SK-N-SH (cell line): ENCODE measurements at places on chromosomes 4 and X.

- DNase-seq, result peak; percentile 39
- peaks cover 12% of the 10 kb centered on the region for H3K4me1 ChIP-seq
- no peak overlapping the region for H3K4me3 ChIP-seq
- no peaks in the 10 kb centered on the region for H3K36me3 ChIP-seq
- H3K27me3 ChIP-seq, result no peaks in the 10 kb centered on the region
Measured at GRCh38 chr4:143375326-143376073, 38.8 kb downstream of the GAB1 start.

- no peaks in the 10 kb centered on the region for H3K27me3 ChIP-seq
- H3K4me3 ChIP-seq, result no peak overlapping the region
- H3K36me3 ChIP-seq, result peaks cover 10% of the 10 kb centered on the region
- no peak overlapping the region for H3K27ac ChIP-seq
Measured at GRCh38 chrX:85922821-85923220, 124.5 kb downstream of the CHM start.

- DNase-seq, result no peak
- no peak overlapping the region for H3K4me3 ChIP-seq
- H3K36me3 ChIP-seq, result no peaks in the 10 kb centered on the region
- no peak overlapping the region for H3K27ac ChIP-seq
- H3K4me1 ChIP-seq, result no peaks in the 10 kb centered on the region
Measured at GRCh38 chrX:43087830-43088229, 309.9 kb upstream of the PPP1R2C start.

DNA sequence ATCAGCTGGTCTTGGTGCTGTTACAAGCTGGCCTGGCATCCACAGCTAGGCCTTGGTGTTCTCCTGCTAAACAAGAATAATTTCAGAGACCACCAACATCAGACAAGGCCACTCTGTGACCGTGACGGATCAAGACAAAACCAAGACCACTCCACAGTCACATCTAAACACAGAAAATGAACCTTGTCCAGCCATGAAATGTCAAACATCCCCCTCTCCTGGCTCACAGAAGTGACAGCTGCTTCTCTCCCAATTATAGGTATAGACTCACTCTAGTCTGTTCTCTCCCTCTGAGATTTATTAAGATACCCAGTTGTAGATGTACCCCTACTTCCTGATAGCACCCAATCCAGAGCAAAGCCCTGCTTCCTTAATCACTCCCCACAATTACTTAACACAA is 40.4 kb downstream of the EFHC2 start:
- H3K27ac ChIP-seq, result no peak overlapping the region
- H3K27me3 ChIP-seq, result no peaks in the 10 kb centered on the region
- DNase-seq, result no peak
- H3K4me1 ChIP-seq, result no peaks in the 10 kb centered on the region
- no peak overlapping the region for H3K4me3 ChIP-seq

GRCh38 chr4:70734971-70735370 is 13.2 kb downstream of the RUFY3 start:
- no peak overlapping the region for H3K4me3 ChIP-seq
- no peak for DNase-seq
- no peaks in the 10 kb centered on the region for H3K36me3 ChIP-seq
- H3K27me3 ChIP-seq, result no peaks in the 10 kb centered on the region
- H3K4me1 ChIP-seq, result no peaks in the 10 kb centered on the region; the same call in 1 of the 2 replicates
